Thoracic aorta (tissue), 2 donors: ENCODE measurements at places on chromosomes 3 and 15. TPM values are rescaled to one million over a fixed set of nuclear protein-coding genes. Genes with fewer than 3 reads are reported as not detected.

DNA sequence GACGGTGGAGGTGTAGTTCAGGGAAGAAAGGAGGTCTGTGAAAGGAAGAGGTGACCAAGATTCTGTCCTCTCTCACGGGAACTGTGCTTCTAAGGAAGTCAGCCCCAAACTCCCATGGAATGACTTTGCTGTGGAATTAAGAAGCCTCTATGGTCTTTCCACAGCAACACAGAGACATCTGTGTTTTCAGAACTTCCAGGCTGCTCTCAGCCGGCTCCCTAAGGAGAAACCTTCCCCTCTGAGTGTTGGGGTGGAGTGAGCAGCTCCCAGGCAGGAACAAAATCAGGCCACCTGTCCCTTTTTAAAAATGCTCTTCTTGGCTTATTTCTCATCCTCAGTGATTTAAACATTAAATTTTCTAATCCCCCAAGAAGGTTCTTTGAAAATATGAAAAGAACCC, 53.3 kb upstream of the SNRK start:
- DNase-seq = no peak
- no peaks in the 10 kb centered on the region for H3K27me3 ChIP-seq
- no peaks in the 10 kb centered on the region for H3K4me1 ChIP-seq
- no peaks in the 10 kb centered on the region for H3K36me3 ChIP-seq
- H3K4me3 ChIP-seq = no peak overlapping the region
- H3K27ac ChIP-seq = no peak overlapping the region

- no peaks in the 10 kb centered on the region for H3K27me3 ChIP-seq
- peaks cover 3% of the 10 kb centered on the region for H3K4me1 ChIP-seq
- H3K4me3 ChIP-seq = no peak overlapping the region
- DNase-seq = no peak
These were observed 3.1 kb upstream of the ABHD6 start for GRCh38 chr3:58234516-58234931.

- no peak for DNase-seq
- no peaks in the 10 kb centered on the region for H3K4me1 ChIP-seq
- H3K4me3 ChIP-seq = no peak overlapping the region
- H3K27me3 ChIP-seq = no peaks in the 10 kb centered on the region
- no peak overlapping the region for H3K27ac ChIP-seq
- H3K36me3 ChIP-seq = no peaks in the 10 kb centered on the region
These were observed 204.8 kb downstream of the RSRC1 start for GRCh38 chr3:158314426-158315357.

GRCh38 chr3:66265649-66266048, 44.8 kb downstream of the SLC25A26 start:
- no peak overlapping the region for H3K27ac ChIP-seq
- no peaks in the 10 kb centered on the region for H3K36me3 ChIP-seq
- no peaks in the 10 kb centered on the region for H3K27me3 ChIP-seq
- H3K4me1 ChIP-seq = no peaks in the 10 kb centered on the region
- H3K4me3 ChIP-seq = no peak overlapping the region

- H3K36me3 ChIP-seq = no peaks in the 10 kb centered on the region
- no peak for DNase-seq
- H3K4me1 ChIP-seq = no peaks in the 10 kb centered on the region
- no peaks in the 10 kb centered on the region for H3K27me3 ChIP-seq
These were observed 13.0 kb upstream of the MAPK6 start for GRCh38 chr15:52005748-52006701.

GRCh38 chr3:29695643-29696198, 414.9 kb downstream of the RBMS3 start:
- peaks cover 75% of the 10 kb centered on the region for H3K4me1 ChIP-seq
- peak overlapping the region; percentile 70 for H3K27ac ChIP-seq
- H3K36me3 ChIP-seq = no peaks in the 10 kb centered on the region
- peak overlapping the region; percentile 39 for H3K4me3 ChIP-seq
- no peak for DNase-seq
- H3K27me3 ChIP-seq = no peaks in the 10 kb centered on the region

DNA sequence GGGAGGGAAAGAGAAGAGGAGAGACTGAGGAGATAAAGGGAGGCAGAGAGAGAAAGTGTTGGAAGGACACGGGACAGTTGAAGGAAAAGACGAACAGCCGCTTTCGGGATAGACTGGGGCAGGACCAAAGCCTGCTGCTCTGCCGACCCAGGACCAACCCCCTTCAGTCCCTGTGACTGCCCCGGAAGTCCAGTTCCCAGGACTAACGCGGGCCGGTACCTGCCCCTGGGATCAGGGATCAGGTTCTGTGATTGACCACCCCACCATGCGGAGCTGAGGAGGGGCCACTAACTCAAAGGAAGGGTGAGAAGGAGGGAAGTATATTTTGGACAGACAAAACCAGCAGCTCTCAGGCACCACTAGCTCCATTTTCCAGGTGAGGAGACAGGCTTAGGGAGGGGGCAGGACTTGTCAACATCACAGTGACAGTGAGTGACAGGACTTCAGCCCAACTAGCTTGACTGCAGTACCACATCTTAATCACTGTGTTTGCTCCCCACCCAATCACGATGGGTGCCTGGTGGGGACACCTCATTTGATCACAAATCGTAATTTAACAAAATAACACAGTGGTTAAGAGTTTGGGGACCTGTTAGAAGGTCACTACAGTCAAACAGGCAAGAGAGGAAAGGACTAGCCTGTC, 9.8 kb upstream of the EPHB3 start:
- H3K4me3 ChIP-seq = no peak overlapping the region
- no peak overlapping the region for H3K27ac ChIP-seq
- H3K4me1 ChIP-seq = no peaks in the 10 kb centered on the region
- no peaks in the 10 kb centered on the region for H3K36me3 ChIP-seq

GRCh38 chr15:63596676-63597037, 530 bp upstream of the FBXL22 start:
- no peak for DNase-seq
- H3K4me3 ChIP-seq = peak overlapping the region; percentile 89
- peaks cover 8% of the 10 kb centered on the region for H3K36me3 ChIP-seq
- peaks cover 61% of the 10 kb centered on the region for H3K4me1 ChIP-seq
- peak overlapping the region; percentile 83 for H3K27ac ChIP-seq
- H3K27me3 ChIP-seq = no peaks in the 10 kb centered on the region

GRCh38 chr3:196055683-196056270, 26.1 kb downstream of the TFRC start:
- peaks cover 57% of the 10 kb centered on the region for H3K36me3 ChIP-seq
- H3K4me1 ChIP-seq = no peaks in the 10 kb centered on the region
- no peak overlapping the region for H3K27ac ChIP-seq
- no peak overlapping the region for H3K4me3 ChIP-seq
- DNase-seq = no peak

DNA sequence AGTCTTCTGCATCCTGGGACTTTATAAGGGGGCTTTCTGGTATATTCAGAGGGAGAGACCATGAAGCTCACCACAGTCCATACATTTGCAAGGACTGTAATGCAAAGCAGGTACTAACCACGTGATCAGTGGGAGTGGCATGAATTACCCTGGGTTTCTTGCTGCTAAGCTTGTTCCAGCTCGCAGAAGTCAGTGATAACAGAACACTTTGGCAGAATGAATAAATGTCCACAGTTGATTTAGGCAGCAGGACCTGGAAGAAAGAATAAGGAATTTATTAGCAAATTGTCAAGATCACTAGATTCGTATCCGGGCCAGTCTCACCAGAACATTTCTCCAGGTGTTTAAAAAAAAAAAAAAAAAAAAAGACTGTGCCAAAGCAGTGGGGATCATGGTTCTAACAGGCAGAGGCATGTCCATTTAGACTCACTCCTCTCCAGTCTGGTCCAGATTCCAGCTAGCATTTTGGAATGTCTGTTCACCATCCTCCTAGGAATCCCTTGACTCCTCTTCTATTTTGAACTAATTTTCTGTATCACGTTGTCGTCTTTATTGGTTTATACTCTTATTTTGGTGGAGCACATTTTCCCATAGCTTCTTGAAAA, 24.5 kb downstream of the HHLA2 start:
- no peak overlapping the region for H3K27ac ChIP-seq
- no peaks in the 10 kb centered on the region for H3K27me3 ChIP-seq
- H3K4me3 ChIP-seq = no peak overlapping the region
- no peak for DNase-seq
- no peaks in the 10 kb centered on the region for H3K36me3 ChIP-seq

- DNase-seq = no peak
- H3K27ac ChIP-seq = peak overlapping the region; percentile 82
- H3K36me3 ChIP-seq = peaks cover 43% of the 10 kb centered on the region
- no peaks in the 10 kb centered on the region for H3K27me3 ChIP-seq
- no peak overlapping the region for H3K4me3 ChIP-seq
These were observed 39.0 kb downstream of the CMSS1 start for GRCh38 chr3:99856437-99857220.

GRCh38 chr15:85004550-85004949, 22.9 kb downstream of the PDE8A start:
- no peak overlapping the region for H3K4me3 ChIP-seq
- H3K27ac ChIP-seq = no peak overlapping the region
- H3K4me1 ChIP-seq = peaks cover 72% of the 10 kb centered on the region
- H3K36me3 ChIP-seq = no peaks in the 10 kb centered on the region

DNA sequence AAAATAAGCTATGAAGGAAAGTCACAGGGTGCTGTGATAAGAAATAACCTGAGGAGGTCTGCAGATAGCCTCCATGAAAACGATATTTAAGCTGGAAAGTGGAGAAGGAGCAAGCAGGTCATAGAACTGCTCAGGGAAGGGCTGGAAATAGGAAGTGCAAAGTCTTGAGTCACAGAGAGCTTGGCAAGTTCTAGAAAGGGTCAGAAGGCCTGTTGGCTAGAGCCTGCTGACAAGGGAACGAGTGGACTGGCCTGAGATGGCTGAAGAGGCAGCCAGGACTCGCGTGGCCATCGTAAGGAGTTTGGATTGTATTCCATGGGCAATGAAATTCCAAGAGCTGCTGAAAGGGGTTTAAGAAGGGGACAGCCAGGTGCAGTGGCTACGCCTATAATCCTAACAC, 64.7 kb upstream of the IL12A start:
- H3K27ac ChIP-seq = no peak overlapping the region
- no peak overlapping the region for H3K4me3 ChIP-seq
- H3K4me1 ChIP-seq = peaks cover 5% of the 10 kb centered on the region

DNA sequence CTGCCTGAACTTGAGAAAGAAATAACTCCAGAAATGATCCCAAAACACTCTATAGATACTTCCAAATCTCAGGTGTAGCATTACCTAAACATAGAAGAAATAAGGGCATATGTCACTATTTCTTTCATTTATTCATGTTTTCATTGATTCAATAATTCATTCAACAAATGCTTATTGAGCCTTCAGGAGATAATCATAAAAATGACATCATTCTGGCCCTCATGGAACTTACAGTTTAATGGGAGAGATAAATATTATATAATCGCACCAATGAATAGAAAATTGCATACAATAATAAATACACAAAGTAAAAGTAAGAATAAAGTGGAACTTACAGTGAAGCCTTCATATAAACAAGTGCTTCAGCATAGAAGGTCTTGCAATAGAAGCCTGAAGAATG, 58.1 kb upstream of the NR2F2 start:
- H3K27ac ChIP-seq = no peak overlapping the region
- no peaks in the 10 kb centered on the region for H3K36me3 ChIP-seq
- H3K27me3 ChIP-seq = no peaks in the 10 kb centered on the region
- no peak for DNase-seq

IFRD2 gene
- total RNA-seq = 118 TPM

APOD gene
- total RNA-seq = 135 TPM
